ENCODE measurements at places on chromosomes 12 and 14.

GRCh38 chr14:93733231-93733630 is 55.1 kb downstream of the PRIMA1 start:
- DNase-seq = no peak

DNA sequence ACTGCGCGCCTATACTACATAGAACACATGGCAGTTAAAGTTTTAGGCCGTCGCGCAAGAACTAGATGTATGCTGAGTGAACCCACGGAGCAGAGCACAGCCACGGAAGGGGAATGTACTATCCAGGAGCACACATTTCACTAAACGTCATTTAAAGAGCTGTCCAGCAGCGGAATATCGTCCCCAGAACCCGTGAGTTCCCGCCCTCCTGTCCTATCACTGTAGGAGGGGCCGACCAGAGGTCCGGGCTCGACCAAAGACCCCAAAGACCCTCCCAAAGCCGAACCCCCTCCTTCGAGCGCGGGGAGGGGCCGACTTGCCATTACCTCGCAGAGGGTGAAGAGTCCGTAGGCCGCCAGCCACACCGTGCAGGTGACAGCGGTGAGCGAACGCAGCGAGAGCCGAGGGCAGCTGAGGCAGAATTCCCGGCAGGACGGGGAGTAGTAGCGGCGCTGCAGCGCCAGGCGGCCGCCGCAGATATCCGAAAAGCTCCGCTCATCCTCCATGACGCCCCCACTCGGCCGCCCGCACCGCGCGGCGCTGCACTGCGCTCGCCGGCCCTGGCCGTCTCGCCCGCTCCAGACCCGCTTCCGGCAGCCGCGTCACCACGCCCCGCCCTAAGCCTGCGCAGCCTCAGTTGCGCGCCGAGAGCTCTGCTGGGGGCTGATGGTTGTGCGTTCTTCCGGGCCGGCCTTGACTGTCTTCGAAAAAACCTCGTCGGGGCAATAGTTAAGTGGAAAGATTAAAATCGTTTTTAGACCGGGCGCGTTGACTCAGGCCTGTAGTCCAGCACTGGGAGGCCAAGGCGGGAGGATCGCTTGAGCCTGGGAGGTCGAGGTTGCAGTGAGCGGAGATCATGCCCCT is at the start of gene PIGH:
Gene PIGH (minus strand): TSS at position 571 of the 864 bp plus-strand sequence. CDS start 65 bp downstream, at position 506.
- DNase-seq = peak; percentile 94

- no peak for DNase-seq
These were observed 165.7 kb upstream of the FKBP4 start for GRCh38 chr12:2629051-2629450.

DNA sequence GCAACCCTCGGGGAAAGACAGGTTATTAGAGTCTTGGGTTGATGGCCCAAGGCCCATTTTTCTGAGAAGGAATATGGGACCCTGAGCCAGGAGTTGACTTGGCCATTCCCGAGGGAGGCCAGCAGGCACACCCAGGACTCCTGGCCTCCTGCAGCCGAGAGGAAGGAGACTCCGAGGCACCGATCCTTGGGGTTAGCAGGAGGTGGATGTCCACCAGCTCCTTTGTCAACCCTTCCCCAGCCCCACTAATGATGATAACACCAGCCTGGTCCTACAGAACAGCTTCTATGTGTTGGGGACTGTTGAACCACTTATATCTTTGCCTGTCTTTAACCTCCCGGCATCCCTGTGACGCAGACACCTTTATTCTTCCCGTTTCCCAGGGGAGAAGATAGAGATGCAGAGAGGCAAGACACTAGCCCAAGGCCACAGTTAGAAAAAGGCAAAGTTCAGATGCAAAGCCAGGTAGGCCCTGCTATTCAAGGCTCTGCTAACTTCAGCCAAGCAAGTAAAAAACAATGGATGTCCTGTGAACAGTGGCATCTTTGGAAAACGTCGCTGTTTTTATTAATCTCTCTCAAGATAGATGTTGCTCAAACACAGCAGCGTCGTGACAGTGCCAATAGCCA is 767.3 kb upstream of the TBX3 start:
- no peak for DNase-seq

GRCh38 chr12:123041042-123041531 is 60.6 kb downstream of the ARL6IP4 start:
- DNase-seq = no peak
